Activated CD4-positive, alpha-beta T cell treated with anti-CD3 and anti-CD28 coated beads, Interleukin-2, amount 10 ng/mL, durations not matched to agents 24 days and 14 days (primary cell): ENCODE measurements at places on chromosomes 5 and 9. TPM values are rescaled to one million over a fixed set of nuclear protein-coding genes. Genes with fewer than 3 reads are reported as not detected.

DNA sequence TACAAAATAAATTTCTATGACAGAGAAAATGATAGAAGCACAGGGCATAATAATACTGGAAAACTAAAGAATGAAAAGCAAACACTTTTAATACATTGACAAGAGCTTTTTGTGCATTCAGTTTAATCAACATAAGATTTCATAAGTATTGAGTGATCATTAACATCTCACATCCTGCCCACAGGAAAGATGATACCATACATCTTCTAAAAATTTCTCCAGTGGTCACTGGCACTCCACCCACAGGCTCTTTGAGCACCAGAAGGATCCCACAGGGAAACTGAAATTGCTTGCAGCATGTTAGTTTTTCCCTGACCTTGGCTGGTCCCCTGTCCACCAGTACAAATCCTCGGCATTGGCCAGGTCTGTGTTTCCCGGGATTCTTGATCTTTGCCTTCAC is 186.0 kb downstream of the CEMIP2 start:
- DNase-seq, result no peak

FOXI1 gene
- 0.09 TPM in 1 of 2 replicates, not detected in the other for total RNA-seq

DNA sequence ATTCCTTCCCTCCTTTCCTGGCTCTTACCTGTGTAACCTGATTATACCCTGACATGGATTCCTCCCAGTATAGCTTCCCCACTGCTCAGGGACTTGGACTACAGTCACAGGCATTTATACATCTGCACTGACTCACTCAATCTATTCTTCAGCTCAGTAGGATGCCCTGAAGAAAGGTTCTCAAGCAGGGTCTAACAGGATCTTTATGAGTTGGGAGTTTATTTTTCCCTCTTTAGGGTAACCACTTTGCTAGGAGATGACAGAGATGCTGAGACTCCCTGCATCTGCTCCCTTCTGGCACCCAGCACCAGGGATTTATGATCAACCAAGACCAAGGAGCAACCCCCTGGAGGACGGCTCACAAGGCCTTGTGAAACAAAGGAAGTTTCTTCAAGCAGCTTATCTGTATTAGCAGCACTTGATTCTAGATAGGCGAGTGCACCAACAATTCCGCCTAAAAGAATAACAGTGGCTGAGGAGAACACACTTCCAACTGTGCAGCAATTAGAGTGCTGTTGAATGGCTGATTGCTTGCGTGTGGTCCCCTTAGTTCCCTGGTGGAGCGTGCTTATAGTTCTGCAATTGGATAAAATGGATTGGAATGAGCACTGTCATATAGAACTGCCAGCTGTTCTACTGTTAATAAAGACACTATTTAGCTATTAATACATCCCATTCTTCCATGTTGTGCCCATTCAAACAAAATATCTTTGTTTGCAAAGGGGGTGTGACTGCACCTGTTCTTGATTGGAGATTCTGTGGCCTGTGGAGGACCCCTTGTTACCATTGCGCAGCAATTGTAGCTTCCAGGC is 482.6 kb downstream of the ZNF608 start:
- DNase-seq, result no peak

DNA sequence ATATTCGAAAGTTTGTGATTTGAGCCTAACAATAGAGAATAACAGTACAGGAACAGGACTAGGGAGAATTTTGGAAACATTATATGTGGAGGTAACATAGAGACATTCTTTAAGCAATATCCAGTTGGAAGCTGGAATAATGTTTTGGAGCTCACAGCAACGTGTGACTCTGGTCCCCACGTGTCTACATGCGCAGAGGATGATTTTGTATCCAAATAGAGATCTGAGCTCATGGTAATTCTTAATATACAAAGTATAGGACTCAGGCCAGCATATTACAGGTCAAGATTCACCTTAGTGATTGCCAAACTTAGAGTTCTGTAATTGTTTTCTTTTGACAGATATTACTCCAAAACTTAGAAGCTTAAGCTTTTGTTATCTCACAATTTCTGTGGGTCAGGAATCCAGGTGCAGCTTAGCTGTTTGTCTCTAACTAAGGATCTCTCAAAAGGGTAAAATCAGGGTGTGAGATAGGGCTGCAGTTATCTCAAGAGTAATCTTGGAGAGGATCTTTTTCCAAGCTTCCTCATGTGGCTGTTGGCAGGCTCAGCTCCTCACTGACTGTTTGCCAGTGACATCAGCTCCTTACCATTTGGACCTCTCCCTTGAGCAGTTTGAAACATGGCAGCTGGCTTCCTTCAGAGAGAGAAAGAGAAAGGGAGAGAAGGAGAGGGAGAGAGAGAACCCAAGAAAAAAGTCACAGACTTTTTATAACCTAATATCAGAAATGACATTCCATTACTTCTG is 272.0 kb upstream of the ZNF462 start:
- no peak for DNase-seq

DNA sequence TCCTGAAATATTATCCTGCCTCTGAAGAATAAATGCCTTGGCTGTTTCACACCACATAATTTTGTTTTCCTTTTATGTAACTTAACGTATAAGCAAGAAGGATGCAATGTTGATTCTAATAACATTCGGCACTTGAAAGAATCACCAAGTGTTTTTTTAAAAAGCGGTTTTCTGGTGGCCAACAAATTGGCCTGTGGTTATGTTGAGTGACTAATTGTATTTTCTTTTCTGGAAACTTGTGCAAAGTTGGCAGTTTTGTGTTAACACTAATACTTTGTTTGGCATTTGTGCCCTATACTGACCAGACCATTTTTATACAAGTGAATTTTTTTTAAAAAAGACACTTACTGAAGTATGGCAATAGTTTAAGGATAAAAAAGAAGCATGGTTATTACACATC is 452.7 kb downstream of the BNC2 start:
- DNase-seq, result no peak

GRCh38 chr5:4005335-4005734 is 409.7 kb downstream of the IRX1 start:
- no peak for DNase-seq

GRCh38 chr9:115192280-115192679 is 74.3 kb upstream of the TNC start:
- no peak for DNase-seq

GRCh38 chr5:112604732-112605630 is 132.7 kb upstream of the APC start:
- DNase-seq, result no peak

TXNDC8 gene
- total RNA-seq, result not detected in 2 replicates

DNA sequence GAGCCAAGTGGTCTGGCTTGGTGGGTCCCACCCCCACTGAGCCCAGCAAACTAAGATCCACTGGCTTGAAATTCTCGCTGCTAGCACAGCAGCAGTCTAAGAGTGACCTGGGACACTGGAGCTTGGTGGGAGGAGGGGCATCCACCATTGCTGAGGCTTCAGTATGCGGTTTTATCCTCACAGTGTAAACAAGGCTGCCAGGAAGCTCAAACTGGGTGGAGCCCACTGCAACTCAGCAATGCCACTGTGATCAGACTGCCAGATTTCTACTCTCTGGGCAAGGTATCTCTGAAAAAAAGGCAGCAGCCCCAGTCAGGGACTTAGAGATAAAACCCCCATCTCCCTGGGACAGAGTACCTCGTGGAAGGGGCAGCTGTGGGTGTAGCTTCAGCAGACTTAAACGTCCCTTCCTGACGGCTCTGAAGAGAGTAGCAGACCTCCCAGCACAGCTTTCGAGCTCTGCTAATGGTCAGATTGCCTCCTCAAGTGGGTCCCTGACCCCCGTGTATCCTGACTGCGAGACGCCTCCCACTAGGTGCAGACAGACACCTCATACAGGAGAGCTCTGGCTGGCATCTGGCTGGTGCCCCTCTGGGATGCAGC is 18.2 kb upstream of the STK32A start:
- peak; percentile 69 for DNase-seq
